Stimulated activated CD4-positive, alpha-beta T cell treated with anti-CD3 and anti-CD28 coated beads, TNF-alpha, amount 100 ng/mL, for 1 hour (primary cell): ENCODE measurements at places on chromosomes 2 and 18.

GRCh38 chr18:73793386-73793785, 354.2 kb downstream of the FBXO15 start:
- DNase-seq: no peak

GRCh38 chr2:218437969-218438368, 19.0 kb downstream of the VIL1 start:
- no peak for DNase-seq

DNA sequence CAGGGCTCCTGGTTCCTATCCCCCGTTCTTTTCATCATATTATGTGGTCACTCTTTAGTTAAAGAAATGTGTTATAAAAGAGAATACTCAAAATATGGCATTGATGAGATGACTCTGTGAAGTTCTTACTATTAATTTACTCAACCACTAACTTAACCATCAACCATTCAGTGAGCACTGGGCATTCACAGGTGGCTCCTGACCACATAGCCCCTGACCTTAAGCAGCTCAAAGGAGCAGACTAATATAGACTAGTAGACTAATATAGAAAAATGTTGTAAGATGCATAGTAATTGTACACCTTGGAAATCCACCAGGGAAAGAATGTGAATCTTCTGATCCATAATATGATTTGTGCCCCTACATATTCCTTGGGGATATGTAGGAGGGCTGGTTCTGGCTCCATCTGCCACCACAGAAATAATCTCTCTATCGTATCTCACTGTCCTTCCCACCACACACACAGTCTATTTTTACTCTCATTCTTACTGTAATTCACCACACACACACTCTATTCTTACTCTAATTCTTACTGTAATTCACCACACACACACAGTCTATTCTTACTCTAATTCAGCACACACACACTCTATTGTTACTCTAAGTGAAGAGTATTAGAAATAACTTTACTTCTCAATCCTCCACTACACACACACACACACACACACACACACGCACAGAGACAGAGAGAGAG, 188.9 kb upstream of the ITGA4 start:
- no peak for DNase-seq

GRCh38 chr18:7684966-7685365, 117.8 kb downstream of the PTPRM start:
- DNase-seq: no peak

DNA sequence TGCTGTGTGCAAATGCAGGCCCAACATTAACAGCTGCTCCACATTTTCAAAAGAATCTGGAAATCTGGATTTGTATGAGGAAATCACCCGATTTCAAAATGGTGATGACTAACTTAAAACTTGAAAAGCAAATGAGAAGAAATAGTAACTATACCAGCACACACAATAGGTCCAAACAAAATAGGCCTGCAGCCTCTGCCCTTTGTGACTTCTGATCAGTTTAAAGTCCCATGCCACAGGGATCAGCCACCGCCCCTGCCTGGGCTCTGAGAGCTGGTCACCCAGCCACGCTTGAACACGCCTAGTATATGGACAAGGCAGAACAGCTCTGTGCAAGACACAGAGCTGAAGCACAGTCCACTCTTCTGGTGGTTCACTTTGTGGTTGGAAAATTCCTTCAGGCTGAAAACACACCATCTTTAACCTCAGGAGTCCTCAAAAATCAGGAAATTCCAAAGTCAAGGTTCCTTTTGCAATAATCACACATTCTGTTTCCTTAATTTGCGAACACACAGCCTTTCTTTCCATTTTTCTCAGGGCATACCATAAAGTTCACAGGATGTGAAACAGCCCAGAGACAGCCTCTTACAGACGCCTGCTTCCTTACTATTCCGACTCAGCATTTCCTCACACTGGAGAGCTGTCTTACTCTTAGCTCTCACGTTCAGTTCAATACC, 150.1 kb upstream of the RIOK3 start:
- DNase-seq: no peak

DNA sequence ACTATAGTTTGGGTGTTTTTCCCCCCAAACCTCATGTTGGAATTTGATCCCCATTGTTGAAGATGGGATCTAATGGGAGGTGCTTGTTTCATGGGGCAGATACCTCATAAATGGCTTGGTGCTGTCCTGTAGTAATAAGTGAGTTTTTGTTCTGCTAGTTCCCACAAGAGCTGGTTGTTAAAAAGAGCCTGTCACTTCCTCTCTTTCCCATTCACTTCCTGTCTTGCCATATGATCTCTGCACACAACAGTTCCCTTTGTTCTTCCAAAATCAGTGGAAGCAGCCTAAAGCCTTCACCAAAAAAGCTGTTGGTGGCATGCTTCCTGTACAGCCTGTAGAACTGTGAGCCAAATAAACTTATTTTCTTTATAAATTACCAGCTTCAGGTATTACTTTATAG, 768.2 kb upstream of the VRK2 start:
- DNase-seq: no peak

GRCh38 chr18:2898186-2898640, 51.4 kb downstream of the EMILIN2 start:
- DNase-seq: no peak

GRCh38 chr2:156675896-156676295, 239.7 kb downstream of the GPD2 start:
- DNase-seq: no peak

DNA sequence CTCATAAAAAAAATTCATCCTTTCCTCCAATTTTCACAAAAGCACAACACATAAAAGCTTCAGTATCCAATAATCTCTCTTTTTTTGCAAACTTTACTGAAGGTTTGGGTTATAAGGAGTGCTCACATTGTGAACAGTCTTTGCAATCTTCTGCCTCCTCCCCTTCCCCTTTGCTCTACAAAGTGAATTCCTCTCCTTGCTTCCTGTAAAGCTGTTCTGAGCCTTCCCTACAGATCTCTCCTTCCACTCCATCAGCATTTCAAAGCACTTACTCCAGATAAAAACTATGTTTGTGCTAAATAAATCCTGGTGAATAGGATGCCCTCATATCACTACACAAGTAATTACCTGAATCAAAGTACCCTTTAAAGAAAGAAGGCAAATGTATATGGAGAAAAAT, 4.6 kb upstream of the PDK1 start:
- DNase-seq: no peak

- no peak for DNase-seq
These were observed 1141.8 kb downstream of the RPIA start for GRCh38 chr2:89833116-89833779.

GRCh38 chr2:197924483-197924882, 120.1 kb downstream of the PLCL1 start:
- no peak for DNase-seq

- no peak for DNase-seq
These were observed 12.9 kb upstream of the NMI start for GRCh38 chr2:151302404-151302803.
